ENCODE measurements at places on chromosomes 6 and 20.

DNA sequence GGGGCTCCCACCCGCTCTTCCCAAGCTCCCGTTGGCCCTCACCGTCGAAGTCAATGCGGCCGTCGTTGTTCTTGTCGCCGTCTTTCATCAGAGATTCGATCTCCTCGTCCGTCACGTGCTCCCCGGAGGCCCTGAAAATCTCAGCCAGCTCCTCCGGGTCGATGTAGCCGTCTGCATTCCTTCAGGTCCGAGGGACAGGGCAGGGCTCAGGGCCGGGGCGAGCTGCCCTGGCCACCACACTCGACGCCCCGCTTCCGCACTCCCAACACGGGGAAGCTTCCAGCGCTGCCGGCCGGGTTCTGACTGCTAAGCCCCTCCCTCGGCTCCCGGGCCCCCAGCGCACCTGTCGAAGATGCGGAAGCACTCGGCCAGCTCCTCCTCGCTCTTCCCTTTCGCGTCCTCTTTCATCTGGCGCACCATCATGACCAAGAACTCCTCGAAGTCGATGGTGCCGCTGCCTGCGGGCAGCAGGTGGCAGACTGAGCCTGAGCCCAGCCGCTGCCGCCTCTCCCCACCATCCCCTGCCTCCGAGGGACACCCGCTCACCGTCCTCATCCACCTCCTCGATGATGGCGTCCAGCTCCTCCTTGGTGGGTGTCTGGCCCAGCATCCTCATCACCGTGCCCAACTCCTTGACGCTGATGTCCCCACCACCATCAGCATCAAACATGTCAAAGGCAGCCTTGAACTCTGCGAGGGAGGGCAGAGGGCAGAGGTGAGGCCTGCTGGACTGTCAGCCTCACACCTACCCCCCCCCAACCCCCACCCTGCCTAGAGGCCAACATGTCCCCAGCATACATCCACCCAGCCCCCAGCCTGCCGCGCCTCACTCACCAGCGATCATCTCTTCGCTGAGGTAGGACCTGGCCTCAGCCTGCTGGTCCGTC is 2.9 kb downstream of the TNNC2 start:
- DNase-seq = peak; percentile 65

DNA sequence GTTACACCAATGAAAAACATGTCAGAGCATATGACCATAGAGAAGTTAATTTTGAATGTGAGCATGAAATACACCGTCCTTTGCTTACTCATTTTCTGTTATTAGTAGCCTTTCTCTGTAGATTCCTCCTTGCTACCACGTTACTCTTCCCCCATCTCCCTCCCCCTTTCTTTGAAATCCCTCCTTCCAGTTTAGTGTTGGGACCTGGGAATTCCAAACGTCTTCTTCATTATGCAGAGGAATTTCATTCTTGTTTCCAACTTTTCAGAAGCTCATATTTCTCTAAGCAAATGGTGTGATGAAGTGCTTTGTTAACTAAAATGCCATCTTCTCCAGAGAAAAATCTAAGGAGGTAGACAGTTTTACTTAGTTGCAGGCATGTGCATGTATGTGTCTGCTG is 122.4 kb downstream of the MCHR2 start:
- no peak for DNase-seq

- no peak for DNase-seq
Measured at GRCh38 chr6:119026822-119027221, 51.6 kb downstream of the FAM184A start.

DNA sequence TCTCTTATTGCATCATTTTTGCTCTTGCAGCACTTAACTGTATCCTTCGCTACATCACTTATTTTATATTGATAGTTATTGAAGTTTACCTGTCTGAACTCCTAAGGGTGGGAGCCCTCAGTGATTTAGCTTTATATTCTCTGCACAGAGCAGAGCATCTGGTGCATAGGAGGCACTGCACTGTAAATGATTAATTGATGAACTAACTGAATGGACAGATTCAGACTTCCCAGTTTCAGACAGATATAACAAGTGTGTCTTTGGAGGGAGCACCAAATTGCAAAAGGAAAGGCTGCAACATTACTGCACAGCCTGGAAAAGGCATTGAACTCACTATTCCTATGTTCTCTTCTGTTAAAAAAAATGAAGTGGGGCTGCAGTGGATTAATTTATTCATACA is 160.3 kb downstream of the EDN1 start:
- no peak for DNase-seq

- no peak for DNase-seq
Measured at GRCh38 chr6:121780325-121781321, 345.2 kb downstream of the GJA1 start.

DNA sequence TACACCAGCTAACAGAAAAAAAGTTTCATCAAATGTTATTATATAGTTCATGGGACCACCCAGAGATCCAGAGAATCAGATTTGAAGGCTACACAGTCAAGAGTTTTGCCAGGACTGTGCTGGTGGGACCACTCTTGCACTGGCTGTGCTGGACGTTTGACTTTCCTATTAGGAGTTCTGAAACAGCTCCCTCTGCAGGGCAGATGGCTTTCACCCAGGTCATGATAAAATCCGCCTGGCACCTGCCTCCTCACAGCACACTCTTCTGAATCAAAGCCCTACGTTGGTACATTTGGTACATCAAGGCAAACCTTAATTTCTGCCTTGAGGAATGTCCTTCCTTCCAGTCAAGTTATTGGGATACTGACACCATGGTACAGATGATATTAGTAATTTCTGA is 302.1 kb downstream of the ZNF217 start:
- DNase-seq = no peak

- peak; percentile 62 for DNase-seq
Measured at GRCh38 chr6:119110601-119111548, 32.4 kb upstream of the FAM184A start.

DNA sequence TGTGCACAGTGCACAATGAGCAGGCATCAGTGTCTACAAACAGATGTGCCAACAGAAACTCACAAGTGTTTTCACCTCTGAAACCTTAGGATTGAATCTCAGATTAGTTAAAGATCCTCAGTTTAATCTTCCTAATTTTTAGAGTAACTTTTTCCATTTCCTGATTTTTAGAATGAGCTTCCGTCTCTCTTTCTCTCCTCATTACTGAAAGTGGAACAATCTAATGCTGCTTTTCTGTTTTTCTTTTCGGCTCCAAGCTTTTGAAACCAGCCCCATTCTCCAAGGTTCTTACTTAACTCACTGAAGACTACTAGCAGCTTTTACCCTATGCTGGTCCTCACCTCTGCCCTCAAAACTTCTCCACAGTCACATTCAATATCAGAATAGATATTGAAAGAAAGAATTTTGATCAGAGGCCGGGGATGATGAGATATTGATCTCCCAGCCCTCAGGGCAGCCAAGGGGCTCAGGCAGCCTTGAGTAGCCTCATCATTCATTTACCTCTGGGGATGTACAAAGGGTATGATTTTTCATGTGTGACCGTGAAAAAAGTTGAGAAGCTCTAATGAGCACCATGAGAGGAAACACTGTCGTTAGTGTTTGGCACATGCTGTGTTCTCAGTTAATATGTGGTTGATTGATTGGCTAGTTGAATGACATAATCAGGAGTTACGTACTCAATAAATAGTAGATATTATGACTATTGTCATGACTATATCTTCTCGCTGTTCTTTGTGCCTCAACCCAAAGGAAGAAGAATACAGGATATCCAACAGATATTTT is 11.9 kb upstream of the STK38 start:
- DNase-seq = no peak

All from CD4-positive, alpha-beta T cell treated with Interleukin-17A for 4 hours (primary cell).